T-cell (primary cell): ENCODE measurements at places on chromosomes 3 and 15. TPM values are rescaled to one million over a fixed set of nuclear protein-coding genes. Genes with fewer than 3 reads are reported as not detected.

Gene GOLGA8R
- total RNA-seq, result 5.7 TPM

- no peak overlapping the region for H3K4me3 ChIP-seq
- no peak overlapping the region for H3K27ac ChIP-seq
- no peaks in the 10 kb centered on the region for H3K27me3 ChIP-seq
- DNase-seq, result no peak
- no peaks in the 10 kb centered on the region for H3K36me3 ChIP-seq
Observed at GRCh38 chr3:140384028-140384771, 293.7 kb upstream of the TRIM42 start.

- DNase-seq, result no peak
- H3K36me3 ChIP-seq, result no peaks in the 10 kb centered on the region
- H3K4me3 ChIP-seq, result no peak overlapping the region
- no peaks in the 10 kb centered on the region for H3K4me1 ChIP-seq
Observed at GRCh38 chr3:168251371-168251770, 155.6 kb upstream of the GOLIM4 start.

DNA sequence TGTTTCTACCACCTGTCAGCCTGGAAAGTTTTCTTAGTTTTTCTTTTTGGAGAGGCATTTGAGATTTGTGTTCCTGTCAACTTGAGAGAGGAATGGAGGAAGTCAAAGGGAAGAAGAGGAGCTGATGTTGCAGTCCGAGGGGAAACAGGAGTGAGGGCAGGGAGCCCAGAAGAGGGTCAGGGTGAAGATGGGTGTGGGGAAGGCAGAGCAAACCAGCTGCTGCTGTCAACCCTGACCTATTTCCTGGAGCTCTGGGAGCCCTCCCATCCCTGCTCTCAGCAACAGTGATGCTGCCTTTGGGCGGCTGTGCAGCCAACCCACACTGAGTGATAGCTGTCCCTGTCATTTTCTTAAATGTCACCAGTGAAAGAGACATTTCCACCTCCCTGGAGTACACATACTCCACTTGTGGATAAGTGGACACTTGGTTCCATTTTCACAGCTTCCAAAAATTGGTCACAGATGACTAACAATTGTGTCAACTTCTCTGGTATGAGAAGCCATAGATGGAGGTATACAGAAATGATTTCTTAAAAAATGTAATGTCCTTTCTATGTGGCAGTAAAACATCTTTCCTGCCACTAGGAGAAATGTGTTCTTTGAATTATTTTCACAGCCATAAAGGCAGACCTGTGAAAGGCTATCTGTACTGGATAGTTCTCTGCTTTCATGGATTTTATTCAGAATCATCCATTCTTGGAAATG, 556.3 kb upstream of the TBL1XR1 start:
- no peaks in the 10 kb centered on the region for H3K36me3 ChIP-seq
- no peaks in the 10 kb centered on the region for H3K4me1 ChIP-seq
- no peak overlapping the region for H3K27ac ChIP-seq
- no peaks in the 10 kb centered on the region for H3K27me3 ChIP-seq
- no peak for DNase-seq
- no peak overlapping the region for H3K4me3 ChIP-seq

- no peaks in the 10 kb centered on the region for H3K27me3 ChIP-seq
- DNase-seq, result no peak
- no peak overlapping the region for H3K4me3 ChIP-seq
- no peak overlapping the region for H3K27ac ChIP-seq
Observed at GRCh38 chr3:141331377-141332318, 36.7 kb upstream of the ZBTB38 start.

GRCh38 chr3:129756871-129757270, 136.6 kb downstream of the TMCC1 start:
- no peak for DNase-seq
- H3K4me3 ChIP-seq, result no peak overlapping the region
- H3K27ac ChIP-seq, result no peak overlapping the region
- H3K4me1 ChIP-seq, result no peaks in the 10 kb centered on the region

- no peaks in the 10 kb centered on the region for H3K4me1 ChIP-seq
- no peak overlapping the region for H3K27ac ChIP-seq
- H3K27me3 ChIP-seq, result no peaks in the 10 kb centered on the region
- DNase-seq, result no peak
Observed at GRCh38 chr15:91895051-91895450, 41.5 kb downstream of the SLCO3A1 start.

DNA sequence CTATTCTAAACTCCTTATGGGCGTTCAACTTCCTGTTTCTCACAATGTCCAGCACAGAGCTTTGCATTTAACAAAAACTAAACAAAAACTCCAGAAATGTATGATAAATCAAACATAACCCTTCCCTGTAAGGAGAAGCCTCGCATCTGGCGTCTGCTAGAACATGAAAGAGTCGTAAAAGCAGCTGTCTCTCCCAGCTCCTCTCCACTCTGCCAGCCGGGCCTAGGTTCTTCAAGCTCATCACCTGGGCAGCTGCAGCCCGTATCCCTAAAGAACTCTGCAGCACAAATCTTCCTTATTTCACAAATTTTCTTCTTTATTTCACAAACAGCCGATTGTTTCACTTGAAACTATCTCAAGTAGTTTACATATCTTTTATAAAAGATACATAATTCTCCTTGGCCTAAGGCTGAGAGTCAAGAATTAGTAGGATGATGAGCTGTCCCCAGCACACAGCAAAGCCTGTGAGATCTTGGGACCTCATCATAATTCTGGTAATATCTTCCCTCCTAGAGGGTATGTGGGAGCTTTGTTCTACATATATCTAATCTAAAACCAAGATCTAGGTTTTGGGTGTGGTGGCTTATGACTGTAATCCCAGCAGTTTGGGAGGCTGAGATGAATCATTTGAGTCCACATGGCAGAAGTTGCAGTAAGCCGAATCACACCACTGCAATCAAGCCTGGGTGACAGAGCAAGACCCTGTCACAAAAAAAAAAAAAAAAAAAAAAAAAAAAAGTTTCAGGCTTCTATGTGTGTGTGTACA, 35.3 kb downstream of the ANXA2 start:
- DNase-seq, result no peak
- no peaks in the 10 kb centered on the region for H3K36me3 ChIP-seq
- peaks cover 5% of the 10 kb centered on the region for H3K4me1 ChIP-seq
- no peak overlapping the region for H3K27ac ChIP-seq
- no peak overlapping the region for H3K4me3 ChIP-seq
- H3K27me3 ChIP-seq, result no peaks in the 10 kb centered on the region

DNA sequence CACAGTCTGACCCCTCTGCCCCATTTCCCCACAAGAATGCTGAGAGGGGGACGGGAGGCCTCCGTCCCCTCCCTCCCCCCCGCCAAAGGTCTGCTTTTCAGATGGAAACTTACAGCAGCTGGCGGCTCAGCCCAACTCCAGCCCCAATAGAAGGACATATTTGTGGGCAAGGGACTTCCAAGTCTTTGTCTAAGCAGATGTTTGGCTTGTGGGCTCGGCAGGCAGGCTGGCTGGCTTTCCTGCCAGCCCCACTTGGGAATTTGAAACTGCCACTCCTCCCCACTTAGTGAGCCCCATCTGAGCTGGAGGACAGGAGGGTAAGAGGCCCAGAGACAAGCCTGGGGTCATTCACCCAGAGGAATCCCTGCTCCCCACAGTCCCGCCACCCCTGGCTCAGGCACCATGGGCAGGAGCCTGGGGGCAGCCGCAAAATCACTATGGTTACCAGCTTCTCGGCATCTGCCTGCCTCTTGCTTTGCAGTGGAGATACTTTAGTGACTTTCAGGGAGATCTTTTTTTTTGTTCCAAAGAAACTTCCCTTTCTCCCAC, 53.6 kb downstream of the LMCD1 start:
- H3K36me3 ChIP-seq, result no peaks in the 10 kb centered on the region
- no peak overlapping the region for H3K27ac ChIP-seq
- no peak overlapping the region for H3K4me3 ChIP-seq
- no peak for DNase-seq
- H3K27me3 ChIP-seq, result peaks cover 5% of the 10 kb centered on the region
- H3K4me1 ChIP-seq, result no peaks in the 10 kb centered on the region

DNA sequence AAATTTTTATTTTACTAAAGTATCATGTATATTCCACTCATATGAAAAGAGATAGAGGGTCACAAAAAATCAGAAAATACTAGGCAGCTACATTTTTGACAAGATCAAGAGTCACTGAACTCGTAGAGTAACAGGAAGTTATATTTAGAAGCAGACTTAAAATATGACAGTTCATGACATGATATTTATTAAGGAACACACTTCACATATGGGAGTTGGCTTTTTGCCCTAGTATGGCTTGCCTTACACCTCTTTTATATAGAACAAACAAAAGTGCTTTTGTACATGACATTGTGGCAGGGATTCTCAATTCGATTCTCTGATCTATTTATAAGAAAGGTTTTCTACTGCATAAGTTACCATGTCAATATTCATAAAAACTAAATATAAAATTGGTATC, 80.1 kb upstream of the GBE1 start:
- no peak for DNase-seq
- H3K36me3 ChIP-seq, result no peaks in the 10 kb centered on the region
- no peaks in the 10 kb centered on the region for H3K4me1 ChIP-seq
- no peaks in the 10 kb centered on the region for H3K27me3 ChIP-seq
- no peak overlapping the region for H3K4me3 ChIP-seq
- H3K27ac ChIP-seq, result no peak overlapping the region
